ENCODE measurements at places on chromosomes 3 and 15. TPM values are rescaled to one million over a fixed set of nuclear protein-coding genes. Genes with fewer than 3 reads are reported as not detected.

Gene CHRNA7
- total RNA-seq, result 0.44 TPM

Gene LOXL1
- total RNA-seq, result 10.5 TPM

Gene DNAJC19
- total RNA-seq, result 63.7 TPM

DNA sequence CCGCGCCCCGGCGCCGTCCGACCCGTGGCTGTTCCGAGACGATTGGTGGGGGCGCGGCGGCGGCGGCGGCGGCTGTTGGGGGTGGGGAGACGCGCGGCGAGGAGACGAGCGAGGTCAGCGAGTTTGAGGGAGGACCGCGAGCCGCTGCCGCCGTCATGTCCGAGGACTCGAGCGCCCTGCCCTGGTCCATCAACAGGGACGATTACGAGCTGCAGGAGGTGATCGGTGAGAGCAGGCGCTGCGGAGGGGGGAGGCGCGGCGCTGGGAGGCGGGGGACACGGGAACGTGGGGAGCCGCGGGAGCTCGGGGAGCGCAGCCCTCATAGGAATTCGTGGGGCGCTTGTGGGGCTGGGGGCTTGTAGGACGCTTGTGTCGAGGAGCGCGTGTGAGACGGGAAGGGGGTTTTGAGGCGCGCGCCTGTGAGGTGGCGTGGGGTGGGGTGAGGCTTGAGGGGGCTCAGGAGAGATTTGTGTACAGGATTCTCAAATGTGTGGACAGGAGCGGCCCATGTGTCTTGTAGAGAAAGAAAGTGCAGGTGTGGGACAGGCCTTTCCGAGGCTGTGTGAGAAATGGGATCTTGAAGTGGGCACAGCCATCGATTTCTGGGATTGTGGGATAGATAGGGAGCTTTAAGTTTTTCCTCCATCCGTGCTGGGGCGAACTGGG is 518 bp downstream of the OXSR1 start:
- H3K27ac ChIP-seq, result peak overlapping the region; percentile 99
- peaks cover 49% of the 10 kb centered on the region for H3K4me1 ChIP-seq
- DNase-seq, result no peak
- H3K4me3 ChIP-seq, result peak overlapping the region; percentile 82

DNA sequence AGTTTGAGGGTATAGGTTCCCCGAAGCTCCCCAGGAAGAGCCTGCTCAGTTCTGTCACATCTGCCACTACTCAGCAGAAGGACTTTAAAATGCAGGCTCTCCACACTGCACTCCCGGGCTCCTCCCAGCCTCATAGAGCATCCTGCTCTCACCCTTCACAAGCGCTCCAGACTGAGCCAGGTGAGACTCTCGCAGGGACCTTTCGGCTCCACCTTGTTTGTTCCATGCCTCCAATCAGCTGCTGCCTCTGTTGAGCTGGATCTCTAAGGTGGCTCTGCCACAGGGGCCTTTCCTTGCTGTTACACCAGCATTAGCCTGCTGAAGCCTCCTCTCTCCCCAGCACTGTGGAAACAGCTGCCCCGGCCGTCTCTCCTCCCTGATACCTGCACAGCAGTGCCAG is 56.1 kb downstream of the SLCO3A1 start:
- no peak overlapping the region for H3K4me3 ChIP-seq
- DNase-seq, result no peak
- H3K4me1 ChIP-seq, result peaks cover 10% of the 10 kb centered on the region
- no peak overlapping the region for H3K27ac ChIP-seq
- no peaks in the 10 kb centered on the region for H3K27me3 ChIP-seq

- H3K4me3 ChIP-seq, result no peak overlapping the region
- no peak overlapping the region for H3K27ac ChIP-seq
- peaks cover 3% of the 10 kb centered on the region for H3K27me3 ChIP-seq
- peaks cover 3% of the 10 kb centered on the region for H3K36me3 ChIP-seq
- DNase-seq, result no peak
Measured at GRCh38 chr3:72306800-72307341, 521.9 kb upstream of the PROK2 start.

DNA sequence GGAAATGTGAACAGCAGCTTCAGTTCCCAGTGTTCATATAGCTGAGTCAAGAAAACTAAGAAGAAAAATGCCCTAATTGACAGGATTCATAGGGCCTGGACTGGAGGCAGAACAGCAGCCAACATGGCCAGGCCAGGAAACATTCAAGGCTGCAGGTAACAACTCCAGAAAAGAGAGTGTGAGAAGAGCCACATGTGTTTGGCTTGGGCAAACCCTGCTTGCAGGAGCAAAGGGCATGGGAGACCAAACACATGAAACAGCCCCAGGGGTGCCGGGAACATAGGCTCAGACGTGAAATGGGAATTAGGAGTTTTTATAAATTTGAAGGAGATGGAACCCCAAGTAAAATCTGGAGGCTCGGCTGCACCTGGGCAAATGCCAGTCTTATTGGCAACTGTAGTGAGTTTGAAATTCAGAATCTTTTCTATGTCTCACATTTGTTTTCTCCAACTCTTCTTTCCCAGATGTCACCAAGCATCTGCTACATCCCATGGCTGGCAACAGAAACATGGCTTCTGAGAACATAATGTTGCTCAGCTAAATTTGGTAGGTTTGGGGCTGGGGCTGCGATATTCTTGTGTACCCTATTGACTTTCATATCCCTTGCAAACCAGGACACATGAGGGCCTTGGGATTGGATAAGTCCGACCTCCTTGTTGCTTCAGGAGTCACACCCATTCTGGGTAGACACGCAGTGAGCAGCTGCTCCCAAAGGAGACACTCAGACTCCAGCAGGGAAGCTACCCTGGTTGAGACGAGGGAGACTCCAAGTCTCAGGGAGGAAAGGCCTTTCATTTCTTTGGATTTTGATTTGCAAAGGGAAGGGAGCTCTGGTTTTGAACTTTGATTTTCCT is 98.9 kb upstream of the CLSTN2 start:
- H3K27ac ChIP-seq, result no peak overlapping the region
- H3K36me3 ChIP-seq, result no peaks in the 10 kb centered on the region
- no peak overlapping the region for H3K4me3 ChIP-seq
- DNase-seq, result no peak

GRCh38 chr15:44536302-44536961 is 515 bp upstream of the EIF3J start:
- peak overlapping the region; percentile 87 for H3K4me3 ChIP-seq
- H3K36me3 ChIP-seq, result peaks cover 19% of the 10 kb centered on the region
- H3K27me3 ChIP-seq, result no peaks in the 10 kb centered on the region
- peak; percentile 81 for DNase-seq
- H3K4me1 ChIP-seq, result peaks cover 32% of the 10 kb centered on the region

GRCh38 chr3:110804856-110805255 is 266.8 kb upstream of the NECTIN3 start:
- H3K4me3 ChIP-seq, result no peak overlapping the region
- peaks cover 10% of the 10 kb centered on the region for H3K27me3 ChIP-seq
- H3K4me1 ChIP-seq, result no peaks in the 10 kb centered on the region
- H3K27ac ChIP-seq, result no peak overlapping the region
- DNase-seq, result no peak

DNA sequence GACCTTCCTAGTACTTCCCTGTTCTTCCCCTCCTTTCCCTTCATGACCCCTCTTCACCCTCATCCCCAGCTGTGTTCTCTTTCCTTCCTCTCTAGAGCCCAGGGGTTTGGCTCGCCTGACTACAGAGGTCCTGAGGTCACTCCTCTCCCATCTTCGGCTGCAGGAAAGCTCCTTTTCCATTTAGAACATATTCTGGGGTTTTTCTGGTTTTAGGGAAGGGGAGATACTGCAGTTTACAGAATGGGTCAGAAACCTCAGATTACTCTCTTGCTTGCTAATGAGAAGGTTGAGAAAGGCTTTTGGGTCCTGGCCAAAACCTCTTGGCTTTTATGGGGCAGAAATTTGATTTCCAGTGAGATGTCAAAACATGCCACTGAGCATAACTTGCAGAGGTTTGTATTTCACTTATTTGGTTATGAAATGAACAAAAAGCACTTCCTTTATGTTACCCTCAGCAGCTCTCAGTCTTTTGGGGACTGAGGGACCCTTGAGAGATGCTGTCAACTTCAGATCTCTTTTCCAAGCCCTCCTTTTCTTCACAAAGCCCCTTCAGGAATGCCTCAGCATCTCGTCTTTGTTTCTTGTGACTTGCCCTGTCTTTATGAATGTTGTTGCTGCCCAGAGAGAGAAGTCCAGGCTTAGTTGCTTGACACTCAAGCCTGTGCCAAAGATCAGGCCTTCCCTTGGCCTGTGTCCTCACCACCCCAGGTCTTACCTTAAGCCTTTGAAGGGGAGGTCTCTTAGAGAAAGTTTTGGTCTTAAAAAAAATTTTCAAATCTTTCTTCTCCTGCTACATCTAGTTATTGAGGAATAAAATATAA is 121.7 kb upstream of the TPM1 start:
- H3K4me1 ChIP-seq, result no peaks in the 10 kb centered on the region
- H3K27me3 ChIP-seq, result peaks cover 10% of the 10 kb centered on the region
- no peak for DNase-seq

GRCh38 chr3:74592359-74592758 is 22.1 kb downstream of the CNTN3 start:
- no peaks in the 10 kb centered on the region for H3K4me1 ChIP-seq
- no peaks in the 10 kb centered on the region for H3K36me3 ChIP-seq
- H3K27ac ChIP-seq, result no peak overlapping the region
- no peak for DNase-seq
- H3K4me3 ChIP-seq, result no peak overlapping the region
- no peaks in the 10 kb centered on the region for H3K27me3 ChIP-seq

DNA sequence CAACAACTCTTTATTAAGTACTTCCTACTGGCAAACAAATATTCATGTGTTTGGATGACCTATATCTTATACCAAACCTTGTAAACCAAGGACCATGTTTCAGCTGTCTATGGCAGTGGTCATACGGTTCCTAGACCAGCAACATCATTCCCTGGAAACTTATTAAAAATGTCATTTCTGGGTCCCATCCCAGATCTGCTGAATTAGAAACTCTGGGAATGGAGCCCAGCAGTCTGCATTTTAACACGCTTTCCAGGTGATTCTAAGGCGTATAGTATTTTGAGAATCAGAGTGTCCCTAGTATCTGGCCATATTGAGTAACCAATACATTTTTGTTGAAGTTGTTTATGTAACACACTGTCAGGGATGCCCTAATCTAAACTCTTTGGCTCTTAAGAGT is 363.4 kb upstream of the LRRC3B start:
- no peaks in the 10 kb centered on the region for H3K4me1 ChIP-seq
- no peak overlapping the region for H3K27ac ChIP-seq
- H3K27me3 ChIP-seq, result no peaks in the 10 kb centered on the region
- H3K4me3 ChIP-seq, result no peak overlapping the region
- DNase-seq, result no peak
- H3K36me3 ChIP-seq, result no peaks in the 10 kb centered on the region

DNA sequence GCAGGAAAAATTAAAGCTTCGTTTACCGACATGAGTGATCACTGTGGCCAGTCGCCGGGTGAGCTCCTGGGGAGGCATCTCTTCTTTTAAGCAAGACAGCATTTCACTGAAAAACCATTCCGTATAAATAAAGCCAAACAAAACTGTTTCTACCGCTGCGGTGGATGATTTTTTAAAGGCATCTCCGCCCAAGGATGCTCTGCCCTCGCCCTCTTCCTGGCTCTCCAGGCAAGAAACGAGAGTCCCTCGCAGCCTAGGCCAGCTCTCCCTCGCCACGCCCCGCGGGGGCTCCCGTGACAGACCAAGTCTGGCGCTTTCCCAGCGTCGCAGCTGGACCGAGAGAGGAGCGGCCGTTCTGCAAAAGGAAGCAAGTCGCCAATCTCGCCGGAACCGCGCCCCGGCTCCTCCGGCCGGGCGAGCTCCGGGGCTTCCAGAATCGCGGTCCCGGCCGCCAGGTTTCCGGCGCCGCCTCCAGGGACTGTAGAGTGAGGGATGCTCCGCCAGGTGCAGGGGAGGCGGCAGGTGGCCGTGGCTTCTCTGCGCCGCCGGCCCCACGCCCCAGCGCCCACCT is 458 bp downstream of the MCF2L2 start:
- H3K4me3 ChIP-seq, result peak overlapping the region; percentile 83
- H3K4me1 ChIP-seq, result peaks cover 28% of the 10 kb centered on the region
- H3K36me3 ChIP-seq, result peaks cover 5% of the 10 kb centered on the region
- H3K27ac ChIP-seq, result peak overlapping the region; percentile 49
- peak; percentile 68 for DNase-seq
- H3K27me3 ChIP-seq, result peaks cover 1% of the 10 kb centered on the region

DNA sequence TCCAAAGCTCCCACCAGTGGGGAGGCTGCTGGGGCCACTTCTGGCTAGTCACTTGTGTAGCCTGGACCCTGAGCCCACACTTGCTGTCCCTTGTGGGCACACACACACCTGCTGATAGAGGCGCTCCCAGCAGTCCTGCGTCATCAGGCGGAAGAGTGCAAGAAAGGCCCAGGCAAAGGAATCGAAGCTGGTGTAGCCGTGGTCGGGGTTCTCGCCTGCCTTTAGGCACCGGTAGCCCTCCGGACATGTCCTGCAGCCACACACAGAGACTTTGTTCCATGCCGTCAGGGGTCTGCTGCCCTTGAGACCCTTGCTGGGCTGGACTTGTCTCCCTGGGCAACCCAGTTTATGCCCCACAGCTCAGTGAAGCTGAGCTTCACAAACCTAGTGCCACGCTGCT is 42.9 kb downstream of the SCN5A start:
- peak; percentile 15 for DNase-seq
- H3K36me3 ChIP-seq, result no peaks in the 10 kb centered on the region
- peaks cover 2% of the 10 kb centered on the region for H3K27me3 ChIP-seq

DNA sequence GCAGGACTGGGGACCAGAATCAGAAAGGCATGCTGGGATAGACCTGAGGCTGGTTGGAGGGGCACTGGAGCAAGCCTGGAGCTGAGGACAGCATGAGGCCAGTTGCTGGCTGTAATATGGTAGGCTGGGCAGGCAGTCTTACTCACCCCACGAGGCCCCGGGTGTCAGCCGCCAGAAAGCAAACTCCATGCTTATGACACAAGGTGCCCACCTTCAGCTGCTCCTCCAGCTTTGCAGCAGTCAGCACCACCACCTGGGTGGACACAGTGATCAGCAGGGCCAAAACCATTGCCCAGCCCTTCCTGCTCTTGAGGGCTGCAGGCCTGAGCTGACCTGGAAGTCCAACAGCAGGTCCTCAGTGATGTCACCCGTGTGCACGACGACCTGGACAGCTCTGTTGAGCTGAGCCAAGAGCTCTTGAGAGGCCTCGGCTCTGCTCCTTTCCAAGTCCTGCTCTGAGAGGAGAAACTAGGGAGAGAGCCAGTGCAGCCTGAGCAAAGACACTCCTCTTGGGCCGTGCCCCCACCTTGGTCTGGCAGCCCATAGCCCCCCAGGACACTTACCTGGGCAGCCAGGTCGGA is 747 bp downstream of the UBA7 start:
- peaks cover 21% of the 10 kb centered on the region for H3K36me3 ChIP-seq
- peak overlapping the region; percentile 99 for H3K4me3 ChIP-seq
- peak overlapping the region; percentile 97 for H3K27ac ChIP-seq

- H3K27me3 ChIP-seq, result peaks cover 47% of the 10 kb centered on the region
- no peak overlapping the region for H3K4me3 ChIP-seq
- peaks cover 1% of the 10 kb centered on the region for H3K36me3 ChIP-seq
- no peak overlapping the region for H3K27ac ChIP-seq
- no peak for DNase-seq
- peaks cover 10% of the 10 kb centered on the region for H3K4me1 ChIP-seq
Measured at GRCh38 chr3:98343647-98344507, 9.8 kb upstream of the OR5K4 start.

Data from activated naive CD8-positive, alpha-beta T cell treated with anti-CD3 and anti-CD28 coated beads, Interleukin-2, amount 10 ng/mL, durations not matched to agents 7 days and 5 days (primary cell).